ENCODE measurements at places on chromosomes 1 and 21.

DNA sequence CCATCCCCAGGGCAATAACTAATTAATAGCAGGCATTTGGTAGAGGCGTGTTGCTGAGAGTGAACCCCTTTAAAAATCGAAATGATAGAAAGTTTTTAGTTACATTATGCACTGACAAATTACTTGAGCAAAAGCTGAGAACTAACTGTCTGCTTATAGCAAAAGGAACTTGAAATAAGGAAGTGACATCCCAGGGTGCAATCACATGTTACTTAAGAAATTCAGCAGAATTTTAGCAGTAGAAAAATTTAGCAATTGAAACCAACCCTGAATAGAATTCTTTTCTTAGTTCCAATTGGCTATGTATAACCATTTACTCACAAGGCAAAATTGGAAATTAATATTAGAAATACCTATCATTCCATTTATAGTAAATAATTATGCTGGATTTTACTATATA, 139.5 kb upstream of the SAMSN1 start:
- DNase-seq, result no peak

- no peak for DNase-seq
These were observed 375.1 kb downstream of the RYR2 start for GRCh38 chr1:237416924-237417655.

DNA sequence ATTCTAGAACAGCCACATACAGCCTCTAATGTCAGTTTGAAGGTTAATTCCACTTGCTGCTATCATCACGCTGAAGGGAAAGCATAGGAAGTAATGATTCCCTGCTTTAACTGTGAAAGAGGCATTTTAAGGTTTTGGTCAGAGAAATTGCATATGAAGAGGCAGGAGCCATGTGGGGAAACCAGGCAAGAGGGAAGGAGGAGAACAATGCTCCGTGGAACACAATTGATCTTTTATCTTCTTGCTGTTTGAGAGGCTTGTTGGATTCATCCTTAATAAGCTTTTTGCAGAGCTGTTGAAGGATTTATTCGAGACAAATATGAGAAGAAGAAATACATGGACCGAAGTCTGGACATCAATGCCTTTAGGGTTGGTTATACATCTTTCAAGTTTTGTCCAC, 35.9 kb downstream of the SMAP2 start:
- DNase-seq, result no peak

DNA sequence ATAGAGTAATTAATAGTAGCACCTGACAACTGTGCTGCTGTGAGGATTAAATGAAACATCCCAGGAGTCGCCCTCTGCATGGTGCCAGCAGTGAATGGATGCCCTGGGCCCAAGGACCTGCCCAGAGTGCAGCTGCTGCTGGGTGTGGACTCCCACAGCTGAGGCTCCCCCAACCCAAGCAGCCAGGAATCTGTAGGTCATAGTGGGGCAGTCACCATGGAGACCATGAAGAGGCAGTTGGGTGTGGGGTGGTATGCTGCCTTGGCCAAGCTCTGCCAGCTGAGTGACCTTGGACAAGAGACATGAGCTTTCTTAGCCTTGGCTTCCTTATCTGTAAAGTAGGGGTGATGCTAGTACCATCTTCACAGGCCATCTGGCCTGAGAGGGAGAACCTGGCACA, 9.4 kb downstream of the OLIG2 start:
- no peak for DNase-seq

DNA sequence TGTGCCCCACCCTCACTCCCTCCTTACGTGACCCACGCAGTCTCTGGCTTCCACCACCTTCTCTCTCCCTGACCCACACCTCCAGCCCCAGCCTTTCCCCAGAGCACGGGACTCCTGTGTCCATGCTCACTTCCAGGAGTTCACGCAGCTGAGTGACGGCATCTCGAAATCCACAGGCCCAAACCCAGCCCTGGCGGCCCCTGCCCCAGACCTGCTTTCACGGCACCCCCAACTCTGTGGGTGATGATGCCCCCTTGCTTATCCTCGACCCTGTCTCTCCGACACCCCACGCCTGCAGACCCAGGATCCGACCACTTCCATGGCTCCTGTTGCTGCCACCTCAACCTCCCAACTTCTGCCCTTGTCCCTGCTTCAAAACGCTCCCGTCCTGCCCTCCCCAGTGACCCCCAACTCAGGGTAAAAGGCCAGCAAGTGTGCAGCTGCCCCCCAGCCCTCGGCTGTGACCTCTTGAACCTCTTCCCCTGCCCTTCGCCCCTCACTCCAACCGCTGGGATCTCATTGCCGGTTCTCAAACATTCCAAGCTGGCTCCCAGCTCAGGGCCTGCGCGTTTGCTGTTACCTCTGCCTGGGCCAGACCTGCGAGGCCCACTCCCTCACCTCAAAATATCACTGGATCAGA, 30.4 kb upstream of the LAPTM5 start:
- DNase-seq, result no peak

DNA sequence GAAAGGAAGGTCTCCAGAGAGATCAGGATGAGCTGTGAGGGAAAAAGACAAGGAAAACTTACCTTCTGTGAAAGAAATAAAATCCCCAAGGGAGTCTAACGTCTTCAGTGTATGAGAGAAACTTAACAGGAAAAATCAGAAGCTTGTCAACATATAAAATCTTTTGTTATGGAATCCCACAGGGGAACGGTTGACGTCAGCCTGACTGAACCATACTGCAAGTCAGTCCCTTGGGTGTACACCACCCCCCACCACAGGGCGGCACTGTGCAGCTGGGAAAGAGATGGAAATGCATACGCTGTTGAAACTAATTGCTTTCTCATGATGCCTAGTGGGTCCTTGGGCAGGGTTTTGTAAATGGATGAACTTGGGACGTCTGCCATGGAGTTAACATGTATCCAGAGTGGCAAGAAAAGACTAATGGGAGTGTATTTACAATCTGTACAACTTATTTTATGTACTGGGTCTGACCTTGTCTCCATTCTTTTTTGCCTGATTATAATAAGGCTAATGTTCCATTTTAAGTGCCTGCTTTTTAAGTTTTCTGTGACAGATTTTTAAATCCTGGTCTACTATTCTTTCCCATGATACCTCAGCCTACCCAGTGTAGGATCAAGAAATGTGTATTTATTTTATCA, 22.7 kb downstream of the UTP25 start:
- no peak for DNase-seq

- no peak for DNase-seq
These were observed 12.2 kb downstream of the TMEM53 start for GRCh38 chr1:44661781-44662682.

- DNase-seq, result no peak
These were observed 442.1 kb downstream of the PTBP2 start for GRCh38 chr1:97163591-97164275.

DNA sequence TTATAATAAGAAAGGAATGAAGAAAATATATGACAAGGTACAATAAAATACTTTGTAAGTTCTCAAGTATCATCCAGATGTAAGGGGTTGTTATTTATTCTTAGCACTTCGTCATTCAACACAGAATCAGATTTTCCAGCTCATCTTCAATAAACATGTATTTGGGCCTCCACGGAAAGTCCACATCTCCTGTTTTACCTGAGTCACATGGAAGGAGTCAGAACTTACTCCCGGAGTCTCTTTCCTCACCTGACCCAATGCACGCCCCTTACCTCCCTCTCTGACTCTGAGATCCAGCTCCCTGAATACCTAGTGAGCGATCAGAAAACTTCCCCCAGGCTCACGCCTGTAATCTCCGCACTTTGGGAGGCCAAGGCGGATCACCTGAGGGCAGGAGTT, 1.5 kb upstream of the PMVK start:
- DNase-seq, result no peak

- DNase-seq, result no peak
These were observed 96.3 kb upstream of the ST6GALNAC5 start for GRCh38 chr1:76770979-76771378.

DNA sequence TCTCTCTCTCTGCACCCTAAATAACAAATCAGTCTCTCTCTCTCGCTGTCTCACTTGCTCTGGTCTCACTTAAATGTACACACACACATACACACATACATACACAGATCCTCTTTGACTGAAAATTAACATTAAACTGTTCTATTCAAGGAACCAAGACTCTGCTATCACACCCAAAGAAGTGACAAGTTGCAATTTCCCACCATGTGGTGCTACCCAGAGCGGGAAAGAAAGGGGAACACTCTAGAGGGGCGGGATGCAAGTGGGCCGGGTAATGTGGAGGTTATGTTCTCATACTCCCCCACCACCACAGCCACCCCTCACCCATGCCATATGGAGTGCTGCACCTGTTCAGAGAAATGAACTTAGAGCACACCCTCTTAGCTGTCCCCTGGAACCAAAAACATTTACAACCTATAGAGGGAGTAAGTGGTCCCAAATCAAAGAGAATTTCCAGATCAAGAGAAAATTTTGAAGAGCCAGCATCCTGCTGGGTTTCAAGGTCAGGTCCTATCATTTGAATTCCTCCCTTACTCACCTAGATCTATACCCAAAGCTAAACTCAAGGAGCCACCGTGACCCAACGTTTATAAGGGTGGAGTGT, 319.4 kb downstream of the BRINP2 start:
- DNase-seq, result no peak

- no peak for DNase-seq
These were observed 31.3 kb downstream of the KIRREL1 start for GRCh38 chr1:158024737-158025136.

DNA sequence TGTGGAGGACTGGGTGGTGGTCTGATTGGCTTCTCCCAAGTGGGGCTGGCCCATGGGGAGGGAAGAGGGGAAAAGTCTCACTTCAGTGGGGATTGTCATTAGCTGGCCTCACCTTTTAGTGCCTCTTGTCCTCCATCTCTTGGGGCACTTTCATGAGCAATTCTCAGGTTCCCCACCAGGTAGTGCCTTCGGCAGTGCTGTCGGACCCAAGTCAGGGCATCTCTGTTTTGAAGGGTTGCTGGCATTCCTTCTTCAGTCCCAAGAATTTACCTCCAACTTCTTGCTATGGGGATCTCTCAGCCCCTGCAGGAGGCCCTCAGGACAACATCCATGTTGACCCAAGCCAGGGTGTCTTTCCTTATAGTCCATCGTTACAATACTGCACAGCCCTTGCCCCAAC, 54.7 kb upstream of the F3 start:
- no peak for DNase-seq

DNA sequence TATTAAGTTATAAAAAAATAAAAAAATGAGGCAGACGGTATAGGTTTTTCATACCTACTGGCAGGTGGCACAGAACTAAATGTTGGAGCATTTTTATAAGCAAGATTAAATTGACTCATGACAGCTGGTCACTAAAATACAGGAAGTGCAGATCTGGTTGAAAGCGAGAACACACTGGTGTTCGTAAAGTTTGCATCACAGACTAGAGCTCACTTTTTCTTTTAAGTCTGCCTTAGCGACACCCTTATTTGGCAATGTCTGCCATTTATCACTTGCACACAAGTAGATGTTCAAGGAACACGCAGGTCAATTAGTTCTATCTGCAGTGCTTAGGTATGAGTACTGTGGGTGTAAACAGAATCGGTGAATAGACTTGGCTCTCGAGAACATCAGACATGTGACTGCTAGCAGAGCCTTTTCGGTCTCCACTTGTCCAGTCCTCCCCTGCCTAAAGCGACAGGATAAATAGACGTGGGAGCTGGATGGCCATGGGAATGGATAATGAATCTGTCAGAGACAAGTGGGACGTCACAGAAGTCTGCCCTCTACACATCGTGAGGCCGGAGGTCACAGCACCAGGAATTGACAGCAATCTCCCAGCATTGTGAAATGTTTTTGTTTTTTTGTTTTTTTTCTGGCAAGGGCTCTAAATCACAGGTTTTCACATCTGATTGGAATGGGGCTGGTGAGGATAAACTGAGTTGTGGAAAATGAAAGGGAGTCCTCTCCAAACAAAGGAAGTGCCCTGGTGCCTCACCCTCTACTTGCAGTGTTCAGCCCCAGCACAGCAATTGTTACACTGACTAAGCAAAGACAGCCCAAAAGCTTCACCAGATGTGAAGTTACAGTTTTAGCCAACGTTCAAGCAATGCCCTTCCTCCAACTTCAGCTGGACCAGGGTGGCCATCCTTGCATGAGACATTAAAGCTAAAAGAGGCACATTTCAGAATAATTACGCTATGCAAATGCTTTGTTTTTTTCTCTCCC, 248.9 kb downstream of the NTNG1 start:
- DNase-seq, result no peak

- no peak for DNase-seq
These were observed 13.5 kb downstream of the USP1 start for GRCh38 chr1:62450301-62450700.

DNA sequence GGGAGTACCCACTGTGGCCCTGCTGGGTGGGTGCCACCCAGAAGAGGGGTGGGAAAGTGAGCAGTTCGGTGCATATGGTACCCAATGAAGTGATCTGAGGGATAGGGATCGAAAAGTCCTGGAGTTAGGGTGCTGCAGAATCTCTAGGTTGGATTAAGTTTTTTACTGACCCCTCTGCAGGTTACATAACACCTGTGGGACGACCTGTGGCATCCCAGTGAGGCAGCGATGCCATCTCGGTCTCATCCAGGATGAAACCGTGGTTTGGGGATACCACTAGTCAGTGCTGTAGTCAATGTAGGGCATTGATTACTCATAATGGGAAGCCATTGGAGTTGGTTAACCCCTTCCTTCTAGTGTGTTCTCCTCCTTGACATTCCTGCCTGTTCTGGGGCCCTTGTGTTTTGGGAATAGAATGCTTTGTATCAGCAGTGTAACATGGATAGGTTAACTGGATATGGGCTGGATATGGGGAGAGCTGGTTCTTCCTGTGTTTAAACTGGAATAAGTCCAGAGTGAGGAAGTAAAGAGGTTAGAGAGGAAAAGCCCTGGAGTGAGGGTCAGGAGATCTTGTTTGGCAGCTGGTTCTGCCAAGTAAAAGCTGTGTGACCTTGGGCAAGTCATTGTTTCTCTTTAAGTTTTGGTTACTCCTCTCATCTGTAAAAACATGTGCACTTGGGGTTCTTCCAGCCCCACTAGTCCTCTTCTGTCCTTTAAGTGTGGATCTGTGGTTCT, 42.8 kb upstream of the ATF3 start:
- DNase-seq, result no peak

DNA sequence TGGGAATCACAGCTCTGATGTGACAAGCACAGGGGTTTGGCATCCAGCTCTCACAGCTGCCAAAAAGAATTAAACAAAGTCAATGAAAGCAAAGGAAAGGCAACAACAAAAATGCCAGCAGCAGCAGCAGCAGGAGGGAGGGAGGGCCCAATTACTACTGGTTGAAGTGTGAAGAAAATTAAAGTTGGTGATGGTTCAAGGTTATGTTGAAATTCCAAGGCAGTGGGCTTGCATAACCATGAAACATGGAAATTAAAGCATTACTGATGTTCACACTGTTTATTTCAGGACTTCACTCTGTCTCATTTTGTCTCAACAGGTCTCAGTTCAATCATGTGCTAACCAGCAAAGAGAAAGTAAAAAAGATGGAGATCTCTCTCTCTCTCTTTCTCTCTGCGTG, 220.3 kb upstream of the LYPLAL1 start:
- DNase-seq, result no peak

DNA sequence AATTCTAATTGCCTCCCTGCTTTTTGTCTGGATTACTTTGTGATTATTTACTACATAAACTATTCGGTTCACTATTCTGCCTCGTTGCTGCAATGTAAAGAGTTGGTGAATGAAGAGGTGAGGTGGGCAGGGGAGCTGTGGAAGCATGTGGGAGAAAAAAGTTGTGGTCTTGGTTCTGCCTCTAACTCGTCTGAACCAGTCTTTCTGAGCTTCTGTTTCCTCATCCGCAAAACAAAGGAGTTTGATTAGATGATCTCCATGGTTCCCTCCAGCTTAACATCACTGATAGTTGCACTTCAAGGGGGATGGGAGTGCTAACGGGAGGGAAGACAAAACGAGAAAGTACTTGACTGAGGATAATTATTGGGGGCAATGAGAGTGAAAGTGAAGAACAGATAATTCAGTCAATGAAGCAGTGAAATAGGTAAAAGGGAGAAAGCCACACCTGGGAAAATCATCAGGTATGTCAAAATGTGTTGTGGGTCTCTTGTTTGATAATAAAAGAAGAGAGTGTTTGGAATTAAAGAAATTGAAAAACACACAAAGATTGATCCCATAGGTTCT, 26.2 kb upstream of the UHMK1 start:
- DNase-seq, result no peak
